AG10803 (cell line): ENCODE measurements at places on chromosomes 3 and 15.

- DNase-seq = peak; percentile 96
Observed at GRCh38 chr15:58361273-58361759, 70.5 kb upstream of the LIPC start.

GRCh38 chr3:18153571-18154173, 271.5 kb downstream of the SATB1 start:
- DNase-seq = peak; percentile 77

DNA sequence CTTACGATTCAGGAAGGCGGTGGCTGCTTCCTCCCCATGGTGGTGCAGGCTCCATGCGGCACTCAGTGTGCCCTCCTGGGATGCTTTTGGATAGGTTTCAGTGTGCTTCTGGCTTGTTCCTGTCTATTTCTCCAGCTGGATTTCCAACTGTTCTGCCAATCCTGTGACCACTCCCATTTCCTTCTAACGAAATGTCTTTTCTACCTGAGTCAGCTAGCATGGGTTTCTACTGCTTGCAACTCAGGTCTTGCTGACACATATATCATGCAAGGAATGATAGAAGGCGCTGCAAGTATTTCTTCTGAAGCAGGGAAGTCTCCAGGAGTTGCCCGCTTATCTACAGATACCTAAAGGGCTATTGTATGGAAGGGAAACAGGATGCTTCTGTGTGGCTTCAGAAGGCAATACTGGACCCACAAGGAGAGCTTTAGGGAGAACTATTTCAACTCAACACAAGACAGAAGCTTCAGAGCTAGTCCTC, 244.4 kb downstream of the OPA1 start:
- DNase-seq = no peak

- DNase-seq = no peak
Observed at GRCh38 chr3:14793858-14794234, 24.9 kb upstream of the FGD5 start.

- DNase-seq = peak; percentile 62
Observed at GRCh38 chr15:101455291-101456025, 34.0 kb downstream of the PCSK6 start.

- DNase-seq = peak; percentile 23
Observed at GRCh38 chr3:132317229-132317948, at the start of gene ACP3. Gene ACP3 (plus strand): TSS chr3:132317407. CDS start chr3:132317457, 50 bp downstream.

GRCh38 chr3:59775761-59776325, 726.0 kb upstream of the CFAP20DC start:
- DNase-seq = no peak

DNA sequence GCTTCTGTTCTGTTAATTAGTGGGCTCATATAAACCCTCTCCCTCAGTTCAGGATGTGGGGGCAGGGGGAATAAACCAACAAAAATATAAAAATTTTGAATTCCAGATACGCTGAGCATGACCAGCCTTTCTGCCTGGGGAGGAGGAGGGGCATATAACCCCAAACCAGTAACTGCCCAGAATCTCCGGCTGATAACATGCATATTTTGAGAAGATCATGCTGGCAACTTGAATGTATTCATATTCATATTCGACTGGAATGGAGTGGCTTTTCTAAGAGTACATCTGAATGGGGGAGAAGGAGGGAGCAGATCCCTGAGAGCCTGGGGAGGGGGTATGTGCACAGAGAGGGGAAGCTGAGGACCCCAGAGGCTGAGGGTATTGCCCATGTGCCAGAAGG, 54.5 kb upstream of the LCTL start:
- DNase-seq = no peak

GRCh38 chr3:119596398-119596797, 1.3 kb upstream of the PLA1A start:
- DNase-seq = no peak

DNA sequence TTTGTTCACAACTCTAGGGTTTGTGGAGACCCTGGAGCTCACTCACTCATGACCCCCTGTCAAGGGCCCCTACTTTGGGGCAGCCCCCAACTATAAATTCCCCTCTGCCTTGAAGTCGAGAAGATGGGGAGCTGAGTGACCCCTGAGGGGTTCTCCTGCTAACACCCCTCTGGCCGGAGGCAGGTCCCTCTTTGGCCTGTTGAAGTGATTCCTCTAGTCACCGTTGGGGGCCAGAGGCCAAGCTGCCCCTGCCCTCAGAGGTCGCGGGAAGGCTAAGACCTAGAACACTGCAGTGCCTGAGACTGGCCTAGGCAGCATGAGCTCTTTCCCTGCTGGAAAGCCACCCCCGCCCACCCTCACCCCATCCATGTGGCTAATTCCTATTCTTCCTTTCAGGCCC, 15.4 kb upstream of the SKOR1 start:
- no peak for DNase-seq

- no peak for DNase-seq
Observed at GRCh38 chr15:56731548-56731947, 1.8 kb downstream of the ZNF280D start.

- DNase-seq = no peak
Observed at GRCh38 chr15:57273402-57273801, 102.9 kb upstream of the CGNL1 start.

GRCh38 chr15:40409366-40409765, 3.8 kb downstream of the IVD start:
- DNase-seq = no peak

- DNase-seq = peak; percentile 5
Observed at GRCh38 chr3:98038286-98038685, 3.2 kb upstream of the GABRR3 start.

- no peak for DNase-seq
Observed at GRCh38 chr3:11932636-11933035, 71.6 kb upstream of the SYN2 start.

DNA sequence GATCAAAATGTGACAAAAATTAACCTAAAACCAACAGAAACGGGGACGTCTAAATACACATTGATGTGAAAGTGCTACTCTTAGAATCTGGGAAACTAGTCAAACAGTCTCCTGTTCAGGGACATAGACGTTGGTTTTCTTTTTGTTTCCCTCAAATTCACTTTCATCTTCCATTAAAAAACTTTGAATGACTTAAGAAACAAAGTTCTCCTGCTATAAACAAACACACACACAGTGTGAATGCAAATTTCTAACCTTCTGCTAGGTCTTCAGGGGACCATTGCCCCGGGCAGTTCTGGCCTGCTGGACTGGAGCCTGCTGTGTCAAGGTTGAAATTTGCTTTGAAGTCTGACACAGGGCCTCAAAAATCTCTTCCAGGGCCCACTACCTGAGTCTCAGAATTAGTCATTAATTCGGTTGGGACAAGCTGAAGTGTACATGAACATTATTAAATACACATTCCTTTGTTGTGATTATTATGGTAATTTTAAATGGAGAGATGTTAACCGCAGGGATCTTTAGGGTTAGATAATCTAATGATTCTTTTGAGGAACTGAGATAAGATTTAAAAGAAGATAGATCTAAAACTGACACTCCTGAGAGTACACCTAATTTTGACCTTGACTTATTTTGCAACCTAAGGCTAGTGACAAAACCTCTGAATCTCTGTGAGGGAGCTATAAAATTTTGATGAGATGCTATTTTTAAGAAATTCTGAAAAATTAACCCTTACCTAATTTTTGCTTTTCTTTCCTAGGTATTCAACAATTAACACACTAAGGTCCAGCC, 1260.4 kb downstream of the ROBO1 start:
- DNase-seq = no peak

DNA sequence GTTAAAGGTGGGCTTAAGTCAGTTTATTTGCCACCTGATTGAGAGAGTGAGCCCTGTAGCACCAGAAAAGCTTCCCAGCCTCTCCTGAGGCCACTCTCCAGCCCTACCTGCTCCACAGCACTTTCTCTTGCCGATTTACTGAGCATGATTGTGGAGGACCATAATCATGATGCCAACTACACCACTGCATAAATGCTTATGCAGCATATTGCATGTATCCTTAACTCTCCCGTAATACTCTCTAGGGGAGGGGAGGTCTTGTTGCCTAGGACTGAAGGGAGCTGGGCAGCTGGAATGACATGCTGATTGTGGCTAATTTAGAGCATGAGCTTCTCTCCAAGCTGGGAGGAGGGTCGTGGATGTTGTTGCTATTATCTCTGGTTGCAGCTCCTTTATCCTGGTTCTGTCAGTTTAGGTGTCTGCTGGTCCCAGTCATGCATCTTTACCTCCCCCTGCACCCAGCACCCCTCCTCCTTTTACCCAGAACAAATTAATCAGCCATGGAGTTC, 54.3 kb downstream of the GPD1L start:
- DNase-seq = no peak

- DNase-seq = no peak
Observed at GRCh38 chr3:193553586-193553985, 1.1 kb downstream of the ATP13A4 start.

GRCh38 chr3:172635588-172635987, 75.3 kb downstream of the NCEH1 start:
- no peak for DNase-seq

- no peak for DNase-seq
Observed at GRCh38 chr3:56858331-56858730, 56.6 kb upstream of the ARHGEF3 start.

GRCh38 chr15:83062768-83063180, 4.3 kb downstream of the BTBD1 start:
- DNase-seq = no peak

DNA sequence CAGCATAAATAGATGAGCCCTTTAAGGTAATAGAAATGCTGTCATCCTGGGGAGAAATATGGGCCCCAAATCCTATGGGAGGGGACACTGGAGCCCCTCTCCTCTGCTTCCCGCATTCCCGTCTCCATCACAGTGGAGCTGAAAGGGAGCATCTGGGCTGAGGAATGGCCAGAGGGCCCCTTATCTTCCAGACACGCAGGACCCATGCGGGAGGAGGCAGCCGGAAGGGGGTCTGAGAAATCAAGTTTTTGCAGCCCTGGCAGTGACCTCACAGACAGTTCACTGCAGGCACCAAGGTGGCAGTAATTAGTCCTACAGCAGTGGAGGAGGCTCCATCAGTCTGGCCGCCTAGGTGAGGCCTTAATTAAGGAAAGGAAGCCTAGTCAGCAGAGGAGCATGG, 80.2 kb downstream of the RAB11A start:
- DNase-seq = no peak

GRCh38 chr3:45343947-45344346, 44.4 kb upstream of the LARS2 start:
- DNase-seq = no peak
